ENCODE measurements at places on chromosomes 7 and 10.
A peak's percentile ranks its signal among the peaks of the same experiment; 100 is the strongest.

DNA sequence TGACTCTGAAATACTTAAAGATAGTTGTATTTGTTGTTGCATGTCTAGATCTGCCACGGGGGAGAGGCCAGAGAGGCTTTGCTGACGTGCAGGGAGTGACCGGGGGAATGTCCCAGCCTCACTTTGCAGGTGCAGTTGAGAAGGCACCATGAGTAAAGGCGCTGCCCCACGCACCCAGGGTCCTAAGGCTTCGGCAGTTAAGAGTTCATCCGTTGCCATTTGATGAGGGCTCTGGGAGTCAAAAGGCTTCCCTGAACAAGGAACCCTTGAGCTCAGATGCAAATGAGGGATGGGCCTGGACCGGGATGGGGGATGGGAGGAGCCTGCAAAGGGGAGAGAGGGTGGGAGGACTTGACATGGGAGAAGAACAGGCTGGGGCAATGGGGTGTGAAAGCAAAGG is 20.4 kb downstream of the PPP2R2D start:
- no peak for DNase-seq

DNA sequence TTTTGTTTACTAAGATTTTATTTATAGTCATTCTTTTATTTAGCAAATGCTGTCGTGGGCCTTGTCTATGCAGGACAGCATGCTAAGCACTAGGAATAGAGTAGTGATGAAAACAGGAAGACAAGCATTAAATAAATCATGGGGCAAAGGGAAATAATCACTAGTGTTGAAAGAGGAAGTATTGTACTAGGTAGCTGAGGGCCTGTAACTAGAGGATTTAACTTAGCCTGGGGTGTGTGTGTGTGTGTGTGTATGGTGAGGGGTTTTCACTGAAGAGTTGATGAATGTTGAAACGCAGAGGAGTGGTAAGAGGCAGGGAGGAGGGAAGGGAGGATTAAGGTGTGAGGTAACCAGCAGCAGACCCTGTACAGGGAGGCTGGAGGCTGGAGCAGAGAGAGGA is 446.4 kb downstream of the SDK1 start:
- DNase-seq, result no peak

DNA sequence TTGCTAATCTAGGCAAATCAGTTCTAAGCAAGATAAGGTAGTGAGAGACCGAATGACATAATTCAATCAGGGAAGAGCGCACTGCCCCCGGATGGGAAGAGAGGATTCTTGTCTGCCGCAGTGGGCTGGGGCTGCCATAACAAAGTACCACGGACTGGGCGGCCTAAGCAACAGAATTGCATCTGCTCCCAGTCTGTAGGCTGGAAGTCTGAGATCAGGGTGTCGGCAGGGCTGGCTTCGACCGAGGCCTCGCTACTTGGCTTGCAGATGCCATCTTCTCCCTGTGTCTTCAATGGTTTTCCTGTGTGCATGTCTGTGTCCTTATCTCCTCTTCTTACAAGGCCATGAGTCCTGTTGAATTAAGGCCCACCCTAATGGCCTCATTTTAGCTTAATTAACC is 59.7 kb upstream of the TMEM72 start:
- no peak for DNase-seq

DNA sequence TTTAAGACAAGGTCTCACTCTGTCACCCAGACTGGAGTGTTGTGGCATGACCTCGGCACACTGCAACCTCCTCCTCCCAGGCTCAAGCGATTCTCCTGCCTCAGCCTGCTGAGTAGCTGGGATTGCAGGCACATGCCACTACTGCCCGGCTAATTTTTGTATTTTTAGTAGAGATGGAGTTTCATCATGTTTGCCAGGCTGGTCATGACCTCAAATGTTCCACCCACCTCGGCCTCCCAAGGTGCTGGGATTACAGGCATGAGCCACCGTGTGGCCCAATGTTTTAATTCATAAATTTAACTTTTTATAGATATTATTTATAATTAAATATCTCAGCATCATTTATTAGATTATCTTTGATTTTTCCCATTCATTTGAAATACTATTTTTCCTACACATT is 658.0 kb upstream of the NRG3 start:
- no peak for DNase-seq

- DNase-seq, result no peak
These were observed 33.2 kb upstream of the GIMAP8 start for GRCh38 chr7:150417239-150417638.

DNA sequence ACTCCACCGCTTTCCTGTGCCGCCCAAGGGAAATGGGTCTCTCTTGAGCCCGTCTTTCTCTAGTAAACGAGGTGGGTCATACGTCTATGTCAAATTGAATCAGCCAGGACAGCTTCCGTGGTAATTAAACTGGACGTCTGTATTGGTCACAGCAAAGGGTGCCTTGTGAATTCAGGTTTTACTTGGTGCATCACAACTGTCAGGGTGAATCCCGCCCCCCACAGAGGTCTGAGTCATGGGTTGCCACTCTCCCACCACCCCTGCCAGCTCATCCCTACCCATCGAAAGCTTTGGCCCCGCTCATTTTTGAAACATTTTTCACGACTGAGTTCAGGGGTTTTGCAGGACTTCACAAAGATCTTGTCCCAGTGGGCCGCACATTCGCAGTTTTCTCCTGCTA is 8.0 kb upstream of the SP8 start:
- no peak for DNase-seq

DNA sequence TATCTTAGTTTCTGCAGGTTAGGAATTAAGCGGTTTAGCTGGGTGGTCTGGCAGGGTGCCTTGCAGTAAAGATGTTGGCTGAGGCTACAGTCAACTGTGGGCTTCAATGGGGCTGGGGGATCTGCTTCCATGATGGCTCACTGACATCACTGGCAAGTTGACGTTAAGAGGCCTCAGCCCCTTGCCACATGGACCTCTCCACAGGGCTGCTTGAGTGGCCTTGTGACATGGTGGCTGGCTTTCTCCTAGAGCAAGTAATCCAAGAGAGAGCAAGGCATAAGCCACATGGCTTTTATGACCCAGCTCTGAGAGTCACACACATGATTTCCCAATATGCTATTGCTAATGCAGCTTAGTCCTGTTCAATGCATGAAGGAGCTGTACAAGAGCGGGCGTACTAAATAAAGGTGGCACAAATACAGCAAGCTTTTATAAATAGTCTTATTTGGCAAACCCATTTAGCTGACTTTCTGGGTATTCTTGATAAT is 109.1 kb downstream of the SEPTIN7 start:
- no peak for DNase-seq

GRCh38 chr7:133672866-133673265 is 420.0 kb downstream of the EXOC4 start:
- no peak for DNase-seq

- DNase-seq, result no peak
These were observed 77.0 kb downstream of the ADCYAP1R1 start for GRCh38 chr7:31129067-31129466.

GRCh38 chr10:8048281-8049008 is 6.0 kb upstream of the GATA3 start:
- no peak for DNase-seq

GRCh38 chr10:72951760-72952159 is 2.8 kb downstream of the PLA2G12B start:
- DNase-seq, result no peak

GRCh38 chr7:65812281-65812680 is 60.6 kb upstream of the VKORC1L1 start:
- DNase-seq, result peak; percentile 17

DNA sequence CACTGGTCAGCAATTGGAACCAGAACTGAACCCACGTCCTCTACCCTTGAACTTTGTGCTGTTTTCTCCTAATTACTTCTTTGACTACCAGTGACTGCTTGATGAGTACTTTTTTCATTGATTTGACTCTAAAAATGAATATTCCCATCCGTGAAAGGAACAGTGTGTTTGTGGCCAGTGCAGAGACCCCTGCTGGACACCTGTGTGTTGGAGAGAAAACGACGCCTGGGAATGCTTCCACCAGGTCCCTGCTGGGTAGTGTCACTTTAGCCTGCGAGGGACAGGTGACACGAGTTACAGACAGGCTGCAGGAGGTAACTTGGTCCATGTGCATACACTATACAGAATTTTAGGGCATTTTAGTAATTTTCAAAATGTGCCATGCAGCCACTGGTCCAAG is 6.8 kb upstream of the GJD4 start:
- DNase-seq, result no peak
